Ecto neural progenitor cell (in vitro differentiated cells): ENCODE measurements at places on chromosomes 11 and 22.
A peak's percentile ranks its signal among the peaks of the same experiment; 100 is the strongest.

DNA sequence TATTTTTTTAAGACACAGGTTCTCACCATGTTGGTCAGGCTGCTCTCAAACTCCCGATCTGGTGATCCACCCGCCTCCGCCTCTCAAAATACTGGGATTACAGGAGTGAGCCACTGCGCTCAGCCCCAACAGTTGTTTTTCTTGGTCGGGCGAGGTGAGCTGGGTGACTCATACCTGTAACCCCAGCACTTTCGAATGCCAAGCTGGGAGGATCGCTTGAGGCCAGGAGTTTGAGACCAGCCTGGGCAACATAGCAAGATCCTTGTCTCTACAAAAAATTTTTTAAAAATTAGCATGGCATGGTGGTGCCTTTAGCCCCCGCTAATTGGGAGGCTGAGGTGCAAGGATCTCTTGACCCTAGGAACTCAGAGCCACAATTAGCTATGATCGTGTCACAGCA, 7.0 kb upstream of the NF2 start:
- DNase-seq: no peak

GRCh38 chr22:39343259-39344045, 6.3 kb upstream of the SYNGR1 start:
- peak; percentile 70 for DNase-seq

GRCh38 chr11:47616726-47617416, 22.7 kb upstream of the C1QTNF4 start:
- DNase-seq: no peak

DNA sequence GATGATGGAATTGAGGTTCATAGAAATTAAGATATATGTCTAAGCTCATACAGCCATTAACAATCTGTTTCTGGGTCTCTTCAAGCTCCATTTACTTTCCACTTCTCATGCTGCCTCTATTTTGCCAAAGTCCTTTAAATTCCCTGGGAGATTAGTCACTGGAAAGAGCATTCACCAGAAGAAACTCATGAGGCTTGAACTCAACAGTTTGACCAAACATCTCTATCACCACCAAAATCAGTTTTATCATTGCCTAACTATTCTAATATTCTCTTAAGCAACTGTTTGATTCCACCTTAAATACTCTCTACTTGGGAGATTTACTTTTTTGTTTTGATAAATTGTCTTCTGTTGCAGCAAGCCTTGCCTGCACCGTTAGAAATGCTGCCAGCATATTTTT, 881.3 kb downstream of the KCNA4 start:
- DNase-seq: no peak

DNA sequence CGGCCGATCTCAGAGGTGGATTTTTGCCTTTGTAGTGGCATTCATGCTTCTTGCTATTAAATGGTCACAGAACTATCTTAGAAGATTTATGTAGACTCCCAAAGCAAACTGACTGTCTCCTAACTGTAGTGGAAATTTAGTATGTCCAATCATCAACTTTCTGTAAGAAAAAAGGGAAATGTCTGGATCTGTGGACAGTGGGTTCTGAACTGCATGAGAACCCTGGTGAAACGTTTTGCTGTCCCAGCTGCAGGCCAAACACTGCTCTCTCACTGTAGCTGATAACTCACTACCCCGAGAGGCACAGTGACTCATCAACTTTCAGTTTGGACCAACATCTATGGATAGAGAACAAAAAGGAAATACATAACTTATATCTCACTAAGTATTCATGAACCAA, 387.1 kb downstream of the SOX6 start:
- no peak for DNase-seq

DNA sequence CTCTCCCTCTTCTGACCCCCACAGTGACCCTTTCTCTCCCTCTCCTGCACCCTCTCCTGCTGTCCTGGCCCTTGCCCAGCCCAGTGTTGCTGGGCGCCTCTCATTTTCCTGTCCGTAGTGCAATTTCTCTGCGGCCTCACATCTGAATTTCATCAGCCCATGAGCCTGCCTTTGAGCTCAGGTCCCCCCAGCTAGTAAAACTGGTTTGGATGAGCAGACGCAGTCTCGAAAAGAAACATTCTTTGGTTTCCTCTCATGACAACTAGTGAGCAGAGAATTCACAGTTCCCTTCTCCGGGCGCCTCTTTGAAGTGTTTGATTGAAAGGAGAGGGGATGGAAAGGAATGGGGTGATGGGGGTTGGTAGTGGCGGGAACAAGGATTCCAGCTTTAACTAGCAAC, 126.0 kb upstream of the CADM1 start:
- no peak for DNase-seq

GRCh38 chr11:96842731-96843130, 452.9 kb downstream of the JRKL start:
- DNase-seq: no peak

DNA sequence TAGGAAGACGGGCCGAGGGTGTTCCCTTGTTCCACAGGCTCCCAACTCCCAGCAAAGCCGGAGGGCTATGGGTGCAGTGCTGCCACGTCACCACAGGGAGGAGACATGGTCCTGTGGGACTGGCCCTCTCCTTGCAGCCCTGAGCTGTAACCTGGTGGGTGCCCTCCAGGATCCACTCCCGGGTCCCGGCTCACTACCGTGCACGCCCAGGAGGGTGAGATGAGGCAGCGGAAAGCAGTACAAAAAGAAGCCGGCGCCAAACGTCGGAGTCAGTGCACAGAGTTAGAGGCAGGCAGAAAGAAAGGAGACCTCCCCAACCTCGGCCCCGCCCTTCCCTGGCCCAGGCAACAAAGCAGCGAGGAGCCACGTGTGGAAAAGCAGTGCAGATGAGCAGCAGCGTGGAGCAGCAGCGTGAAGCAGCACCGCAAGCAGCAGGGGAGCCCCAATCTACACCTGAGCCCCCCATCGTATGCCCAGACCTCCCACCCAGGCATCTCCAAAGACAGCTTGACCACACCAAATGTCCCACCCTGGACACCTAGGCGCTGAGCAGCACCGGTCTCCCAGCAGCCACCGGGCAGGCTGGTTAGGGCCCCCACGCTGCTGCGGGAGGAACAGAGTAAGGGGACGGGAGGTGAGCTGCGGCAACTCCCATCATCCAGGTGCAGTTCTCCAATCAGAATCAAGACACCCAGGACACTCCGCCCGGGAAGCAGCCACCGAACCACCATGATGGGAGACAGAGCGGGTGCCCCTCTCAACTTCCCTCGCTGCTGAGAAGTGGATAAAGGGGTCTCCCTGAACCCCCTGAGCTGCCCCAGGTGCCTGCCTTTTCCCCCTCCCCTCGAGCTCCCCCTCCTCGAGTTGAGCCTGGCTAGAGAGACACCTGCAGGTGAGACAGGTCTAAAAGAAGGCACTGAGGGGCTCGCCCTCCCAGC, 28.8 kb downstream of the IGSF9B start:
- peak; percentile 84 for DNase-seq

DNA sequence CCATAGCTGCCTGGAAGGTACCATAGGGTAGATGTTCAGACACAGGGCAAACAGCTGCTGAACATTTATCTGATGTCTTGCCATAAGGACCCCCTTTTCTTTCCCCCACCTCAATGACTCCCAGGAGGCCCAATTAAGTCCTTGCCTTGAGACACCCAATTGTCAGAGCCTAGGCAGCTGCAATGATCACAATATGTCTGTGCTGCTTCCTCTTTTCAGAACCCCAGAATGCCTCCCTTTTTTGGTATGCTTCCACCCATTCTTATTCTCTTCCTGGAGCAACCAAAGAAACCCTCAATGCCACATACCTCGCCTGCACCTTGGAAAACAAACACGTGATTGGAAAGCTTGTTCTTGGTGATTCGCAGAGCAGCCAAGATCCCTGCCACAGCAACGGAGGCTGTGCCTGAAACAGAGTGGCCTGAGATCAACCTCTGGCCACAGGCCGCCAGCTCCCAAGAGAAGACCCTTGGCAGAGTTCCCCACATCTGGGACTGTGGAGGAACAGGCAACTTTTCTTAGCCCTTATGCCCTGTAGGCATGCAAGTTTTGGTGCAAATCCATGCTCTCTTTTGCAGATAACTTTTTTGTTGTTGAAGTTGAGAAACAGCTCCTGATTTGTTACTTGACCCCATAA, 75.4 kb downstream of the CCDC81 start:
- DNase-seq: no peak

DNA sequence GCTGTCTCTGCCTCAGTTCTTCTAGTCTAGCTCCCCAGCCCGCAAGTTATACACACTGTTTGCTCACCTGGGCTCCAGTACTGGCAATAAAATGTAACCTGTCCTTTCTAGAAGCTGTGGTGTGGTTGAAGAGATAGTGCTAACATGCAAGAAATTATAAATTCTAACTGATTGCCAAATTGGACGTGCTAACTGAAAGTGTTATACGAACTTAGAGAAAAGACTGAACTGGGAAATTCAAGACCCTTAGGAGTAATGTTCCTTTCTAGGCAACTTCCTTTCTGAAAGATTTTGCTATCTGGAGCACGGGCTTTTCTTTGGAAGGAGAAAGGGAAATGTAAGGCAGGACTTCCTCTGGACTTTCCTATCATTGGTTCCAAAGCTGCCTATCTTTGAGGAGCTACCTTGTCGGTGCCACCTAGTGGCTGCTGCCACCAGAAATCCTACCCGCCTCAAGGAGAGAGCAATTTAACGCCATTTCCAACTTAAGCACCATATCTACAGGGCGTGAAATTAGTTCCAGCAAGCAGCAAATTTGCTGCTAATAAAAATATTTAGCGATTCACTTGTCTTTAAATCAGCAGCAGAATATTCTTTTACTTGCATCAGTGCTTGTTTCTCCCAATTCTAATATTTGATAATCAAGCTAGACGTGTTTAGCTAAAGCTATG, 12.7 kb upstream of the TMEM218 start:
- DNase-seq: no peak

DNA sequence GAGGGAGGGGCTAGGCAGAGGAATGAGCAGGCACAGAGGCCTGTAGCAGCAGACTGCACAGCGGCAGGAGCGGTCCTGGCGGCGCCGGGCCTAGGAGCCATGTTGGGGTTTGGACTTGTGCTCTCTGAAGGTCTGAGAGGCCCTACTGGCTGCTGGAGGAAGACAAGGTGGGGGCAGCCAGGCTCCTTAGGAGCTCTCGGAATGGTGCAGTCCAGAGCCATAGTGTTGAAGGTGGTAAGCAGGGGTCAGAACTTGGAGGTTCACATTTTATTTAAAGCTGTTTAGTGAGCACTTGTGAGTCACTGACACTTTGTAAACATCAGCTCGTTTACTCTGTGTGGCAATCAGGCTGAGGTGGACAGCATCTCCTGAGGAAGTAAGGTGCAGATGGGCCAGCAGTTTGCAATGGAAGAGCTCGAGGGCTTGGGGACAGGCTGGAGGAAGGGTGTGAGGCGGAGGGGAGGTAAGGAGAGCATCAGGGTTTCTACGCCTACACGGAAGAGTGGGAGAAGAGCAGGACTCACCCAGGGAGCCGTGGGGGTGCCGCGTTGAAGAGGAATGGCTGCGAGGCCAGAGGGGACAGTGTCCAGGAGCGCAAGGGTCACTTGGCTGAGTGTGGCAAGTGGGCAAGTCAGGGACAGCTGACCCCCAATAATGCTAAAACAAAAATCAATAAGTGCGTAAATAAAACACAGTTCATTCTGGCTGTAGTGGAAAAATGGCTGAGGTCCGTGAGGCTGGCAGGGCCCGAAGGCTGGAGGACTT, 10.0 kb upstream of the TMEM191C start:
- DNase-seq: no peak

DNA sequence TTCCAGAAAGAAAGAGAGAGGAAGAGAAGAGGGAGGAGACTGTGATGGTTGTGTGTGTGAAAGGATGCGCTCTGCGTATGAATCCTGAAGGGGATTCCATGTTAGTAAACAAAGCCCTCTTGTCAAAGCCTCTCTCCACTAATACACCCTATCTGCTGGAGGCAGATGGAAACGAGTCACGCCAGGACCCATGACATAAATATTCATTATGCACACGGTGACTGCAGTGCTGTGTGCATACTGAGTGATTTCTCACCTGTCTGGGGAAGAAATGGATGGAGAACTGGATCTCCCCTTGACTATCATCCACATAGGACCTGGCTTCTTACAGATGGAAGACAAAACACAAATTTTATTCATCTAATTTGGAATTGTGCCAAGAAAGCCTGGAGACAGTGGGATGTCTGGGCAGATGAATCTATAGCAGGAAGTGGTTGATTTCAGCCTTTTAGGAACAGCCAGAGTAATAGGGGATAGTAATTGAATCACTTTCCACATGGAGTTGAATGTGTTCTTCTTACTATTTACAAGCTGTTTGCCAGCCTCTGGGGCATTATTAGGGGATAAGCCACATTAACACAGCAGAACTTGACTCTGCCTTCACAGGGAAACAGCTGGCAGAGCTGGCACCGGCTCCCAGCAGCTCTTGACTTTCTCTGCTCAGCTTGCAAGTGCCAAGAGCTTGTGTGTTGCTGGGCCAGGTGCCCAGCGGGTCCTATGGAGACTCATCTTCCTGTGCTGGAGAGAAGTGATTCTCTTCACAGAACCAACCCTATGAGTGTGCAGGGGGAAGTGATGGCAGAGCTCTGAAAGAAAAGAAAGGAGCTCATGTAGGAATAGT, 9.0 kb downstream of the MTNR1B start:
- DNase-seq: no peak

DNA sequence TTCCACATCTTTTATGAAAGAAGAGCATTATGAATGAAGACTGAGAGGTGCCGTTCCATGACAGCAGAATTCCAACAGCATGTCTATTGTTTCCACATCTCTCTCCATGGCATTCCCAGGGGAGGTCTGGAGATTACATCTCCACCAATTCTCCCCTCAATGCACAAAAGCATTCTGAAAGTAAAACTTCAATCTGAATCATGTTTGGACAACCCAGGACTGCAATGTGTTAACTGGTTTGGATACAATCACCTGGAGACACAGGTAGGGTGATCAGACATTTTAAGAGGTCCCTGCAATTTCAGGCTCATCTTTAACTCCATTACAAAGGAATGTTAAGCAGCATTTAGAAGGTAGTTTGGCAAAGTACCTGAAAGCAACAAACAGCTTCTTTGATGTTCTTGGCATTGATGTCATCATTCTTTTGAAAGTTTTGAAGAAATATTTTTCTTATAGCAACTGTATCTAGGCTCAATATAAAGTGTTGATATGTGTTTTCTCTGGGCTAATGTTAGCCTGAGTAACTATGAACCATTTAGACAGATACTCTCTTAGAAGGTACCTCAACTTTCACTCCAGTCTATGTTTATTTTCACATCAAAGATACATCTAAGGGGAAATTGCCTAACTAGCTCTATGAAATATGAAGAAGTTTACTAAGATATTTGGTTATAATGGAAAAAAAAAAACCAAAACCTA, 181.4 kb upstream of the MTMR2 start:
- no peak for DNase-seq

GRCh38 chr11:60891103-60891741, 15.2 kb downstream of the PRPF19 start:
- no peak for DNase-seq

- DNase-seq: no peak
Measured at GRCh38 chr22:25060522-25061071, 108.1 kb downstream of the KIAA1671 start.

GRCh38 chr11:67584205-67584880, 731 bp downstream of the GSTP1 start:
- DNase-seq: peak; percentile 68

- DNase-seq: peak; percentile 57
Measured at GRCh38 chr22:28505416-28506149, 174.1 kb downstream of the TTC28 start.
